ENCODE measurements at places on chromosomes 4 and X. TPM values are rescaled to one million over a fixed set of nuclear protein-coding genes. Genes with fewer than 3 reads are reported as not detected.

DNA sequence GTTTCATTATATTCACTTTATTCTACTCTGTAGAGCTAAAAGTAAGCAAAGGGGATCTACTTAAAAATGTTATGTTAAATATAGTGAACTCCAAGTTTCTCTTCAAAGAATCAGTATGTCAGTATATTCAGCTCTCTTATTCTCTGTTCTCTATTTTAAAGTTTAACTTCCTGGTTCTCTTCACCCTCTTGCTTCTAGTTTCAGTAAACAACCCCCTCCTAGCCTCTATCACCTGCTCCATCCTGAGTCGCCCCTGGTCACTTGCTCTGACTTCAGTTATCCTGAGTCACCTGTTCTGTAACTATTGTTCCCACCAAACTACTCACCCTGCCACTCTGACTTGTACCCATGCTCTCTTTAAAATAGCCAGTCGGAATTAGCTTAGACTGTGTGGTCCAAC, 180.9 kb upstream of the AADAT start:
- no peaks in the 10 kb centered on the region for H3K27me3 ChIP-seq
- no peak for DNase-seq
- H3K27ac ChIP-seq, result no peak overlapping the region
- H3K4me1 ChIP-seq, result no peaks in the 10 kb centered on the region

GRCh38 chrX:11462136-11462535, 168.9 kb downstream of the AMELX start:
- no peak overlapping the region for H3K27ac ChIP-seq
- H3K4me1 ChIP-seq, result no peaks in the 10 kb centered on the region
- no peaks in the 10 kb centered on the region for H3K36me3 ChIP-seq
- no peak for DNase-seq
- no peak overlapping the region for H3K4me3 ChIP-seq
- no peaks in the 10 kb centered on the region for H3K27me3 ChIP-seq

- no peak overlapping the region for H3K27ac ChIP-seq
- H3K4me1 ChIP-seq, result no peaks in the 10 kb centered on the region
- no peak overlapping the region for H3K4me3 ChIP-seq
- H3K27me3 ChIP-seq, result no peaks in the 10 kb centered on the region
- H3K36me3 ChIP-seq, result no peaks in the 10 kb centered on the region
These were observed 184.6 kb upstream of the KIT start for GRCh38 chr4:54473077-54473545.

GRCh38 chr4:90979556-90979955, 852.4 kb downstream of the CCSER1 start:
- DNase-seq, result no peak
- no peaks in the 10 kb centered on the region for H3K27me3 ChIP-seq
- H3K4me3 ChIP-seq, result no peak overlapping the region
- H3K27ac ChIP-seq, result no peak overlapping the region
- no peaks in the 10 kb centered on the region for H3K36me3 ChIP-seq

DNA sequence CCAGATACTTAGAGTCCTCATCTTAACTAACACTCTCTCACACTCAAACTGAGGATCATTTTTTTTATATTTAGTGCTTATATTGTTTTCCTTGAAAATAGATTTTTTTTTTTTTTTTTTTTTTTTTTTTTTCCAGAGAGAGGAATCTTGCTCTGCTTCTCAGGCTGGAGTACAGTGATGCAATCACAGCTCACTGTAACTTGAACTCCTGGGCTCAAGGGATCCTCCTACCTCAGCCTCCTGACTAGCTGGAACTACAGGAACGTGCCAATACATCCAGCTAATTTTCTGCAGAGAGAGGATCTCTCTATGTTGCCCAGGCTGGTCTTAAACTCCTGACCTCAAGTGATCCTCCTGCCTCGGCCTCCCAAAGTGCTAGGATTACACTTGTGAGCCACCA, 650.3 kb upstream of the ATOH1 start:
- no peak overlapping the region for H3K4me3 ChIP-seq
- no peaks in the 10 kb centered on the region for H3K27me3 ChIP-seq
- H3K4me1 ChIP-seq, result no peaks in the 10 kb centered on the region
- no peak for DNase-seq

DNA sequence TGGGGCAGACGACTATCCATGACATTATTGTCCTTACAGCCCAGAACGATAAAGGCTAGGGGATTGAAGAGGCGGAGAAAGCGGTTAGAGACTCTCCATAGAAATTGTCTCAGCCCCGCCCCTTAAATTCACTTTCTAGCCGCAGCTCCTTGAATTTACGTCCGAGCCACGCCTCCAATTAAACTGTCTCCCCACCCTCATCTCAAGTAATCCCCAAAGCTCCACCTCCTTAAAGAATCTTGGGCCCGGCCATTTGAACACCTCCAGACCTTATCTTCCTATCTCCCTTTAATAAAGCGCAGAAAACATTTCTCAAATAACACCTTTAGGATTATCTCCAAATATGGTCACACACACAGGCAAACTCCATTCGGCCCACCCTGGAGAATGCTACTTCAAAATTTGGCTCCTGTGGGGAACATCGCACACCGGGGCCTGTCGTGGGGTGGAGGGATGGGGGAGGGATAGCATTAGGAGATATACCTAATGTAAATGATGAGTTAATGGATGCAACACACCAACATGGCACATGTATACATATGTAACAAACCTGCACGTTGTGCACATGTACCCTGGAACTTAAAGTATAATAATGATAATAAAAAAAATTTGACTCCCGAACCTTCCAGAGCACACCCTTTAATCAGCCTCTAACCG, 7.2 kb upstream of the MAGIX start:
- H3K4me1 ChIP-seq, result no peaks in the 10 kb centered on the region
- H3K27ac ChIP-seq, result no peak overlapping the region
- DNase-seq, result peak; percentile 51
- H3K36me3 ChIP-seq, result no peaks in the 10 kb centered on the region
- peak overlapping the region; percentile 45 for H3K4me3 ChIP-seq

The PLAC8 gene
- 0.80 TPM for total RNA-seq

The MAGEB10 gene
- total RNA-seq, result not detected

The IGSF1 gene
- 23.0 TPM for total RNA-seq

The CETN2 gene
- 24.3 TPM for total RNA-seq

The SASH3 gene
- not detected for total RNA-seq

All from H1 (cell line).